Fibroblast of upper back skin (primary cell): ENCODE measurements at places on chromosomes 12 and 14.

DNA sequence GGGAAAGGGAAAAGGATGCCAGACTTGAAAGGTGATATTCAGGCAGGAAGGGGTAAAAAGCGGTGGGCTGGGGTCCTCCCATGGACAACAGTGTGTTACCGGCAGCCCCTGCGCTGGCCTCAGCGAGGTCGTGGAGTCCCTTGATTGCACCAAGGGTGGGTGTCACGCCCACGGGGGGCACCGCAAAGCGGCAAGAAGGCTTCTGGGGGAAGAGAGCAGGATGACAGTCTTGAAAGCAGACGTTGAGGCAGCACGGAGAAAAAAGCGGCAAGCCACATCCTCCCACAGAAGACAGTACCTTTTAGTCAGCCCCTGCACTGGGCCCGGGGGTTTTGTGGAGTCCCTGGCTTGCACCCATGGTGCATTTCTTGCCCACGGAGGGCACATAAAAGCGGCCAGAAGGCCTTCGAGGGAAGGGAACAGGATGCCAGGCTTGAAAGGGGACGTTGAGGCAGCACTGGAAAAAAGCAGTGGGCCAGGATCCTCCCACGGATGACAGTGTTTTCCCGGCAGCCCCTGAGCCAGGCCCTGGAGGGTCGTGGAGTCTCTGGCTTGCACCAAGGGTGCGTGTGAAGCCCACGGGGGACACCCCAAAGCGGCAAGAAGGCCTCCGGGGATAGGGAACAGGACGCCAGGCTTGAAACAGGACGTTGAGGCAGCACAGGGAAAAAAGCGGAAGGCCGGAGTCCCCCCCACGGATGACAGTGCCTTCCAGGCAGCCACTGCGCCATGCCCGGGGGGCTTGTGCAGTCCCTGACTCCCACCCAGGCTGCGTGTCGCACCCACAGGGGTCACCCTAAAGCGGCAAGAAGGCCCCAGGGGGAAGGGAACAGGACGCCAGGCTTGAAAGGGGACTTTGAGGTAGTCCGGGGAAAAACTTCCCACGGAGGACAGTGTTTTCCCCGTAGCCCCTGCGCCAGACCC lies 162.2 kb upstream of the ALG10B start:
- DNase-seq, result no peak

DNA sequence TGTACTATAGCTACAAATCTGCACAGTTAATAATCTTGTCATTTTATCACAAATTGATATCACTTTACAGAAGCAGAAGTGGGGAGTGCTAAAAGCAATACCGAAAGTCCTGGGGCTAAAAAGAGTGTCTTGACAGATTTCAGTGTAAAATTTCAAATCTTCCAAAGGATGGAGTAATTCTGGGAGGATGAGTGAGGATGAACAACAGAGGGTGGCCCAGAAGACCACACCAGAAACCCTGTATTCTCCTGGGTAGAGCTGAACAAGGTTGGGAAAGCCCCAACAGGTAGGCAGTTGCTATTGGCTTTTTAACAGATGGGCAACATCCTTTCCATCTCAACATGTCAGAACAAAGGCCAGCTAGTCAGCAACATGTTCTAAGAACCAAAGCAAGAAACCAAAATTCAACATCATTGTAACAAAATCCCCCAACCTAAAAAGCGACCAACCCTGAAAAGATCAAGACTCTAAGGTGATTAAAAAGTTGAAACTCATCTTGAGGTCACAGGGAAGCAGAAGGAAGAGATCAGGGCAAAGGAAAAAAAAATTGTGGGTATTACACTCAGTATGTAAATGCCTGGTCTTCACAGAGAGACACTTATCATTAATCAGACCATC lies 38.8 kb downstream of the CBX5 start:
- DNase-seq, result no peak

DNA sequence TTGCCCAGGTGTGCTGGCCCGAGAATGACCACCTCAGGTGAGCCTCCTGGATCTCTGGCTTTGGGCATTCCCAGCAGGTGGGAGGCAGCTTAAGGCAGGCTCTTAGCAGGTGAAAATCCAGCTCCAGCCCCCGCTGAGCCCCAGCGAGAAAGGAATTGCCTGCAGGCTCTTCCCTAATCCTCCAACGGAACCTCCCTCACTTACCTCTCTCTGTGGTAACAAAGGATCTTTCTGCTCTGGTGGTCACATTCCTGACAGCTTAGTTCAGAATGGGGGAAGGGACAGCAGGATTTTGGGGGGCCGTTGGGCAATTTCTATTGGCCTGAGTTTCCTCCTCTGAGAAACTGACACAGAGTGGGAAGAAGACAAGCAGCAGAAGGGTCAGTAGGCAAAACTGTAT lies 116.0 kb upstream of the LHX5 start:
- no peak for DNase-seq

DNA sequence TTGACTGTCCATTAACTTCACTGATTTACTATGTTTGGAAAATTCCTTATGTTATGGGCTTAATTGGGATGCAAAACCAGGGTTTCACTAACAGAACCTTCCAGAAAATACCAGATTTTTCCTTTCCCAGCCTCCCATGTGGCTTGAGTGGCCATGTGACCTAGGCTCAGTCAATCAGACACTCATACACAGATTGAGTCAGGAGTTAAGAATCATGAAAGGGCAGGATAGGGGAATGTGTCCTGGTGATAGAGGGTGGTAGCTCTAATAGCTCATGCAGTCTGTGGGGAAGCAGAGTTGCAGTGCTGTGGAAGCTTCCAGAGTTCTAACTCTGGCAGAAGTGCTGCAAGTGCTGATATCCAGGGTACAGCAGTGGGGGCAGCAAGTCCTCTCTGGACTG lies 134.1 kb upstream of the IFNG-AS1 start:
- peak; percentile 7 for DNase-seq

DNA sequence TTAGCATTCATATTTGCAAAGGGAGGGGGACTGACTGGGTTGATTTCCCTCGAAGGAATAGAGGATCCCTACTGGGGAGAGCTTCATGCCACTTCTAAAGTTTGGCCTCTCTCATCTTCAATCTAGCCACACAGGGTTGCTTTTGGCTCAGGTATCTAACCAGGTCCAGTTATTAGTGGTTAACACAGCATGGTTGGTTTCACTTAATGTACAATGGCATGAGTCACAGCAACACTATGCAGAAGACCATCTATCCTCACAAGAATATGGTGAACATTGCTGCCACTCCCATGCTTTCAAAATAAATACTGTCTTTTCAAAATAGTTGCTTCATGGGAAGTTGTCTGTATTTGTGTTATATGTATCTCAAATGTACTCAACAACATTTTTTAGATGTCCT lies 6.6 kb upstream of the RAB3IP start:
- DNase-seq, result peak; percentile 25

DNA sequence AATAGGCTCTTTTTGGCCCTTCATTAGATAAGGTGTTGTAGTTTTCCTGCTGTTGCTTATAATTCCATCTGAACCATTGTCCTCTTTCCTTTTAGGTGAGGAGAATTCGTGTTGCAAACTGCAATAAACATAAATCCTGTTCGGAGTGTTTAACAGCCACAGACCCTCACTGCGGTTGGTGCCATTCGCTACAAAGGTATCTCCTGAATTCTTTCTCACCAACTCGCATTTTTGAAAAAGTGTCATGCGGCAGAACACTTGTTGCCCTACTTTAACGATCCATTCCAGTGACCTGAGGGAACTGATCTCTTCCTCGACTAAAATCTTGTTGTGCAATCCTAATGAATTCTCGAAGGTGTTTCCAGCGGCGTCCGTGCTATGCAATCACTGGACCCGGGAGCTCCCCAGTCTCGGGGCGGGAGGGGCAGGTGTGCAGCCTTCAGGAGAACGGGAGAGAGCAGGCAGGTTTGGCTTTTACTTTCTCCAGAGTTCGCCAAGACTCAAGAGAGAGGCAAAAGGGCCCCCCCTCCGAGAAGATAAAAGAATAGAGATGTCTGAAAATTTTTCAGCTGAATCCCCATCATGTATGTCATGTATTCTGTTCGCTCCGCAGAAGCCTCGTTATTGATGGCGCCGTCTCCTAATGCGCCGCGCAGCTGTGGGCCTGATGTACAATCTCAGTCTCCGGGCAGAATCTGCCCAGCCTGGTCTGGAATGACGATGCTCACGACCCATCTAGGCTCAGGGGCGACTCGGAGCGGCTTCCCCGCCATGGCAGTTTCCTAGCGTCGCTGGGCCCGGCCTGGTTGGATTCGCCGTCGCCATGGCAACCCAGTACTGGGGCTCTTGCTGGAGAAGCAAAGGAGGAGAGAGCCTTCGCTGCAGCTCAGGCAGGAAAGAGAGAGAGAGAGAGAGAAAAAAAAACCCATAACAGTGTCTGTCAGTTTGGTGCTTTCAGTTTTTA lies 38.2 kb downstream of the PLXNC1 start:
- DNase-seq, result peak; percentile 69

GRCh38 chr12:3712209-3712992 lies 40.5 kb downstream of the CRACR2A start:
- DNase-seq, result no peak

DNA sequence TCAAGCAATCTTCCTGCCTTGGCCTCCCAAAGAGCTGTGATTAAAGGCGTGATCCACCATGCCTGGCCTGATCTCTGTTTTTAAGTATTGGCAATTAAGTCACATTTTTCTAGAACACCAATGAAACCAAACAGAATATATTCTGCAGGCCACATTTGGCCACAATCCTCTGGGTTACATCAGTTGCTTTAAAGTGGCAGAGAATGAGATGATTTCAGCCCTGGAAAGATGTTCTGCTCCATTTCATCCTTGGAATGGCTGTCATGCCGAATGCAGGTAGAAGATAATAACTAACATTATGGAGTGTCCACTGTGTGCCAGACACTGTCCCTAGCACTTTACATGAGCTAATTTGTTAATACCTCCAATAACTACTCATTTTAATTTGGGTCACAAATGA lies 154.4 kb downstream of the PTPN11 start:
- no peak for DNase-seq

DNA sequence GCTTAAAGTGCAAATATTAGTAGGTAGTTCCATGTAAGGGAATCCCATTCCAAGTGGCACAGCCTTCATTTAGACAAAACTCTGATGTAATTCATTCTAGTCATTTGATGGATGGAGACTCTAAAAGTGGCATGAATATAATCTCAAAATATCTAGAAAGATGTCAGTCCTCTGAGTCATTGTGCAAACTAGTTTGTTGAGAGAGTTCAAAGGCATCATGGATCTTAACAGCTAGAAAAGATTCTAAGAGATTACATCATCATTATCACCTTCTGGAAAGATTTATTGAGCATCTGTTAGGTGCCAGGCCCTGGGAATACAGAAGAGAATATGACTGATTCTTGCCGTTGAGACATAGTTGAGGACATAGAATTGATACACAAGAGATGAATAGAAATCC lies 30.7 kb downstream of the CRADD start:
- DNase-seq, result peak; percentile 71

- DNase-seq, result no peak
Measured at GRCh38 chr12:81588235-81589008, 170.7 kb downstream of the PPFIA2 start.

DNA sequence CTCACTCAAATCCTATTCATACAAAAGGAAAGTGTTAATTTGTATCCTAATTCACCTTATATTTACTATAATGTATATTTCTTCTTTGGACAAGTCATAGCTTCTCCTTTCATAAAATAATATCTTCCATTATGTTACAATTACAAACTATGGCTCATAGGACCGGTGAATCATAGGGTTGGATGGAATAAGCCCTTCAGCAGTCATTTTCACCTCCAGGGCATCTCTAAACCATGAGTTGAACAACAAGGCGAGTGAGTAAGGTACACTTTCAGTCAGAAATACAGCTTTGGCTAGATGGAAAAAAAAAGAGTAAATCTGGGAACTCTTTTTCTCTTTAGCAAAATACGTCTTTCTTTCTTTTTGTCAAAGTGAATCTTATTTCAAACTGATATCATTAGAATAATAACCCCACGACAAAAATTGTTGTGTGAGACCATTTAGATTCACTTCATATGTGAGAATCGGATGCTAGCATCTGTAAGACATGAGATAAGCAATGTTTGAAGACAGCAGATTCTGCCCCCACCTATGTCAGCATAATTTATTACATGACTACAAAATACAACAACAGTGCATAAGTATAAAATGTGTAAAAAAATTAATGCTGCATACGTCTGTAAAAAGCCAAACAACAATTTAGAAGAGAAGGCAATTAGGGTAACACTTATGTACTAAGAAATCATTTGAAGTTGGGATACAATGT lies 184.4 kb upstream of the SLC38A2 start:
- DNase-seq, result peak; percentile 83

DNA sequence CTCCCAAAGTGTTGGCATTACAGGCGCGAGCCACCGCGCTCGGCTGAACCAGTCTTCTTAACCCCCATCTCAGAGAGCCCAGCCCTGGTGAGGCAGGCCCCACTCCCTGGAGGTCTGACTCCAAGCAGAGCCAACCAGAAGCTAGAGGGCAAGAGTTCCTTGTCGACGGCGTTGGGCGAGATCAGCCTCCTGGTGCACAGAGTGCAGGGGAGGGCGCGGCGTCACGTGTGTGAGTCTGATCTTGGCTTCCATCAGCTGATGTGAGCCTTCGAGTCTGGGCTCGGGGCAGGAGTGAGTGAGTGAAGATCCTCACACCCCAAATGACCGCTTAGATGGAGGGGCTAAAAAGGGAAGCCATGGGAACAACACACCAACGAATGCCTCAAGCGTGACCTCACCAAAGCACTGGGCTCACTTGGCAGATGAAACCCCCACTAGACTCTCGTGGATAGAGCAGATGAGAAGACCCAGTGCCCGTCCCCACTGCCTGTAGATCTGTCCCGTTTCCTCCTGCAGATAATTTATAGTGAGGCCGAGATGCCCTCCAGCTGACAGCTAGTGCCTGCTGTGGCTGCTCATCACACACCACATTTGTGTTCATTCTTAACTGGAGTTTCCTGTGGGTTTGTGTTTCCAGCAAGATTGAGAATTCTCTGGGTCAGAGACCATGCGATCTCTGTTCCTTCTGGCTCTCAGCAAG lies 28.6 kb upstream of the ADGRD1 start:
- no peak for DNase-seq

DNA sequence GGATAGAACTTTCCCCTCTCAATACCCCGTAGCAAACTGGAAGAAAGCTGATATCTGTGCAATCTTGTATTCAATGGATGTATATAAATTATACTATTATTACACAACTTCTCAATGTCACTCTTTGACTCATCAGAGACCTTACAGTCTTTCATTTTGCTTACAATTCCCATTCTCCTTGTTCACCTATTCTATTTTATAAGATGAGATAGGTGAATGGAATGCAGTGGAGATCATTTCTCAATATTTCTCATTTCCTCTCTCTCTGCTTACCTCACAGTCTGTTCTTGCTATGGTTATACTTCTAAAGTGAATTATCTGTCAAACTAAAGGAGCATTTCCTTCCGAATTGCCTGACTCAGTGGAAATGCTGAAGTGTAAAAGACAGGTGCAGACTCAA lies 14.9 kb downstream of the FOXA1 start:
- DNase-seq, result no peak
